Large intestine (tissue), 12 donors: ENCODE measurements at places on chromosomes 2 and 18.

GRCh38 chr2:88608184-88608583, 19.1 kb downstream of the EIF2AK3 start:
- no peak for DNase-seq

DNA sequence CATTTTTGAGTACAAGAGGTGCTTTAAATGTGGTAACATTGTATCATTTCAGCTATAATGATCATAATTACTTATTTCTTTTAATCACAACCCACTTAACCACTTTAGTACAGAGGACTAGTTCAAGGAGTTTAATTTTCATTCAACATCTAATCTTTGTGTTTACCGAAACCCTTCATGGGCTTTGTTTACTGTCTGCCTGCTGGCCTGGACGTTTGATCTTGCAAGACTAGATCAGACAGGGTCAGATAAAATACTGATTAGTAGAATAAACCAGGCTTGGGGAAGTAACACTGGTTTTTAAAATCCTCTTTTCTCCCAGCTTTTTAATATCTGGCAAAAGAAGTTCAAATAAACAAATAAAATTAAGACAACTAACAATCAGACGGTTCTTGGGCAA, 93.6 kb downstream of the SATB2 start:
- no peak for DNase-seq

GRCh38 chr18:3972291-3972930, 482.7 kb downstream of the DLGAP1 start:
- DNase-seq: no peak

GRCh38 chr2:239746559-239747246, 278.4 kb downstream of the NDUFA10 start:
- DNase-seq: no peak

- no peak for DNase-seq
Measured at GRCh38 chr2:20536619-20537422, 89.9 kb downstream of the RHOB start.

- no peak for DNase-seq
Measured at GRCh38 chr2:38572167-38572566, 30.6 kb downstream of the HNRNPLL start.

DNA sequence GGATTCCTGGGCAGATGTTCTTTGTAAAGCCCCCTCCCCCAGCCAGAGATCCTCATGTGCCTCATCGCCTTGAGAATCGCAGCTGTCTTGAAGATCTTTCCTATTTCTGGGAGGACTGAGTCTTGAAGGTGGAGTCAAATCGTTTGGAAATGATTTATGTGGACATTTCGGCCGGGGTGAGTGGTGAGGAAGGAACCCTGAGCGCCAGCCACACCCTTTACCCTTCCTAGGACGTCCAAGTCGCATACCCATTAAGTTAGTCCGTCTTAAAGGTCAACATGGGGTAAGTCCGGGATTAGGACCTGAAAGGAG, 84.9 kb upstream of the ZCCHC2 start:
- no peak for DNase-seq

GRCh38 chr18:58025733-58026132, 18.3 kb upstream of the NEDD4L start:
- no peak for DNase-seq

DNA sequence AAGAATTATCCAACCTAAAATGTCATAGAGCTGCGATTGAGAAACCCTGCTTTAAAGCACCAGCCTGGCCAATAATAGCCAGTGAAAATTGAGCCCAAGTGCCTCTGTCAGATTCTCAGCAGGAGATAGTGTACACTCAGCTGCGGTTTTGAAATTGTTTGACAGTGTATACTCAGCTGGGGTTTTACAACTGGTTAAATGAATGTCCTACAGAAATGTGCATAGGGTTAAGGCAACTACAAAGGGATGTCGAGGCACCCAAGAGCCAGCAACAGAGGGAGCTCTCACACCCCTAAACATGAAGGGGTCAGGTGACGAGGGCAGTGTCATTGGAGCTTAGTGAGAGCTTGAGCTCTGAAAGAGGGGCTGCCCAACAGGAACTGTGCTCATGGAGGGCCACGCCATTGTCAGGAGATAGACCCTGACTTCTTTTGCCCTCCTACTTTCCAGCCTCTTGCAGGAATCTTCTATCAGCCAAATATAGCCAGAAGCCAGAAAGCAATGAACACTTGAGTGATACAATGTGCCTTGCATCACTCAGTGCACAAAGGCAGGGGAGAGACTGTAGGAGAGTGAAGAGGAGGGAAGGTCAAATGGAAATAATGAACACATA, 15.1 kb downstream of the ACTG2 start:
- no peak for DNase-seq

- DNase-seq: no peak
Measured at GRCh38 chr2:12432985-12433625, 283.6 kb upstream of the TRIB2 start.

DNA sequence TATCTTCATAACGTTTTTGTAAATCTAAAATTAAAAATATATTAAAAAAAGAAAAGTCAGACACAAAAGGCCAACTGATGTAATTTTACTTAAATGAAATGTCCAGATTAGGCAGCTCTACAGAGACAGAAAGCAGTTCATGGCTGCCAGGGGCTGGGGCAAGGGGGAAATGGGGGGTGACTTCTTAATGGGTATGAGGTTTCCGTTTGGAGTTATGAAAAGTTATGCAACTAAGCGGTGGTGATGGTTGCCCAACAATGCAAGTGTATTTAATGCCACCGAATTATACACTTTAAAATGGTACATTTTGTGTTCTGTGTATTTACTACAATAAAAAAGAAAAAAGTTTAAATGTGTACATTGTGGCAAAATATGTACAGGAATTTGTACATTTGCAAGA, 70.2 kb upstream of the TEX51 start:
- no peak for DNase-seq

GRCh38 chr2:104854498-104855220, 744 bp downstream of the POU3F3 start:
- peak; percentile 19 for DNase-seq

DNA sequence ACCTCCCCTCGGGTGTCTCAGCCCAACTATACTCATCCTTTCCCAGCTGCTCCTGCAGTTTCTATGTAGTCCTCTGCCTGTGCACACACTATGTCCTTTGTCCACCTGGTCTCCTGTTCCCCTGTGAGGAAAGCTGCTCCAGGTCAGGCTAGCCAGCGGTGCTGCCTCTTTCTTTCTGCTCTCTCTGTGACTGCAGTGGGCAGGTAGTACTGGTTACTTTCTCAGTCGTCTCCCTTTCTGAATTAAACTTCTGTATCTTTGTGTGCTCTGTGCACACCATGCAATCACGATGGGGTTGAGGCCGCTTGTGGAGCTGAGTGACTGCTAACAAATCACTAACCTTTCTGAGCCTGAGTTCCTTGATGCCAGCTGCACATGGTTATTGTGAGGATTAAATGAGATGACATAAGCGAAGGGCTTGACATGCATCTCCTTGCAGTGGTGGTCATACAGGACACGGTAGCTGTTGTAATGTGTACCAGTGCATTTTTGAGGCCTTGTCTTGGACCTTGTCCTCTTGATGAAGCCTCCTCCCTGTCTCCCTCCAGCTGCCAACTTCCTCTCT, 3.5 kb downstream of the FARP2 start:
- peak; percentile 77 for DNase-seq

GRCh38 chr2:151182899-151183809, 78.5 kb downstream of the RBM43 start:
- DNase-seq: no peak

DNA sequence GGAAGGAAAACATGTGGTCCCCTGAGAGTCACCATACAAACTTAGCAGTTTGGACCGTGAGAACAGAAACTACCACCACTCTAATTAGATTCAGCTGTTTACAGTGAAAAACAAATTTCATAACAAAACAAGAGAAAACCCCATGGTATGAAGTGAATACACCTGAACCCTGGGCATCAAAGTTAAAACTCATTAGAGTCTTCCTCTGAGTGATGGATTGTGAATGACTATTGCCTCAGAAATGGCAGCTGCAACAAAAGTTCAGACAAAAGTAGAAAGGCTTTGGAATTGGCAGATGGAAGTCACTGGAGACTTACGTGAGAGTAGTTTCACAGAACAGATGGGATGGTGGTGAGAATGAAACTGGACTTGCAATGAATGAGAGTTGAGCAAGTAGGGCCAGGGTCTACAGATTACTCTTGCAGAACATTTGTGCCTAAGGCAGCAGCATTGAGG, 98.0 kb downstream of the AAK1 start:
- no peak for DNase-seq

DNA sequence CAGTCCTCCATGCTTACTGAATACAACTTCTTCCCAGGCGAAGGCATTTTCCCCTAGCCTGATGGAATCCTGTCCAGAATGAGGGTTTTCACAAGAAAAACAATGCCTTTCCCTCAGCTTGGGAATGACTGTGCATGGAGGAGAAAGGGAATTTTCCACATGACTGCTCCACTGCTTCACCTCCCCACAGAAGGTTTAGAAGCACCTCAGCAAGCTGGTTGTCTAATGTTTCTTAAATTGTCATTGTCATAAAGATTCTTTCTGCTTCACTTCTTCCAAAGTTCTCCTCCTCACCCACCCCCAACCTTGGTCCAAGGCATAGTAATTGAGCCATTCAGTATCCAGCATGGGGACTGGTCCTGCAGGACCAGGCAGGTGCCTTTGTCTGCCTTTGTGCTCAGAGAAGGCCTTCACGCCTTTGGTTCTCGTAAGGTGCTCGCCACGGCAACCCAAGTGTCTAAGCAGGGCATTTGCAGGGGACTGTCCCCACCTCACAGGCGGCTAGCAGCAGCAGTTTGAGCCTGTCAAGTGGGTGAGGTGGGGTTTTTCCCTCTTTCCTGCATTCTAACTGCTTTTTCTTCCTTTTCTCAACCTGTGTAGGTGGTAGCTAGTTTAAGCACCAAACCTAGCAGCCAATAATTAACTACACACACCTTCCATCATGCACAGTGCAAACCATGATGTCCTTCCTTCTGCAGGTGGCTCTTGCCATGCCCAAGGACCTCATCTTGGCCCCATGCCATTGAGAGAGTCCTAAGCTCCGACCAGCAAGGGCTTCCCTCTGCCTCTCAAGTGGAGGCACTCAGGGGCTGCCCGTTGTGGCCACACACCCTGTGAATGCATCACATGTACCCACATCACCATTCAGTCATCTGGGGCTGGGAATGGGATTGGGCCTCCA, 65.7 kb upstream of the BCL2L11 start:
- DNase-seq: no peak

DNA sequence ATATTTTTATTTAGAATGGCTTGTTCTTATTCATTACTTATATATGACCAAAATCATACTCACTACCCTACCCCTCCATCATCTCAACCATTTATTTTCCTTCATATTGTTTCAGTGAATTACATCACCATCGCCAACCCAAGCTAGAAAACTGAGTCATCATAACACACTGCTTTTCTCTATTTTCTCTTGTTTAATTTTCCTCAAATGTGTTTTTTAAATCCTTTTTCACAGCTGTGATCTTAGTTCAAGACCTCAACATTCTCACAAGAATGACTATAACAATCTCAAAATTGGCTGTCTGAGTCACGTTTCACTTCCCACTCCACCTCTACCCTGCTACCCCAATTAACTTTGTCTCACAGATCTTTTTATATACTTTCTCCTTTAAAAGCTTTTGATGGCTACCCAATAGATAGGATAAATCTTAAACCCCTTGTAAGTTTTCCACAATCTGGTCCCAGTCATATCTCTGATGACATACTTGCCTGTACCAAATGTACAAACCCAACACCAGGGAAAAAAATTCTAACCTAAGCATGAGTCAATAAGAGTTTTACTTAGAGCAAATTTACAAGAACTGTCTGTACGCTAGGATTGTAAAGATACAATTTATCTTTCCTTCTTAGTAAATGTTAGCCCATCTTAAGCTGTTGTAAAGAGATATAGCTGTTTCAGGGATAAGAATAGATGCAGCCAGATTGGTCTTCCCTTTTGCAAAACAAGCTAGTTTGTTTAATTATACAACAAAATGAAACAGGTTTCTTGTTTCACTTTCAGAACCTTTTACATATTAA, 635.1 kb upstream of the SLC39A10 start:
- no peak for DNase-seq

GRCh38 chr2:160870729-160871465, 289.3 kb upstream of the TANK start:
- no peak for DNase-seq

DNA sequence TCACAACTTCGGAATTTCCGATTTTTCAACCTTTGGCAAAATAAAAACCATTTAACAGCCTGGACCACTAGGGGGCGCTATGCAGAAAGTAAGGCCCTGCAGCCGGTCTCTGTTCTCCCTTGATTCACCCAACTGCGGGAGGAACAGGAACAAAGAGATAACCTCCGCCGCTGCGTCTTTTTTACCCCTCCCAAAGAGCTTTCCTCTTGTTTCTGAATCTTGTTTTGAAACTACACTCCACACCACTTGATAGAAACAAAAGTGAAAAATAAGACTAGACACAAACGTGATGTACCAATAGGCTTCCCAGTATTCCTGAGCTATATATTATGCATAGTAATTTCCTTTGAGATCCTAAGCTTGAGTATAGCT, 231.2 kb downstream of the MYO3B start:
- peak; percentile 26 for DNase-seq

- no peak for DNase-seq
Measured at GRCh38 chr2:204722207-204722606, 176.9 kb downstream of the PARD3B start.

DNA sequence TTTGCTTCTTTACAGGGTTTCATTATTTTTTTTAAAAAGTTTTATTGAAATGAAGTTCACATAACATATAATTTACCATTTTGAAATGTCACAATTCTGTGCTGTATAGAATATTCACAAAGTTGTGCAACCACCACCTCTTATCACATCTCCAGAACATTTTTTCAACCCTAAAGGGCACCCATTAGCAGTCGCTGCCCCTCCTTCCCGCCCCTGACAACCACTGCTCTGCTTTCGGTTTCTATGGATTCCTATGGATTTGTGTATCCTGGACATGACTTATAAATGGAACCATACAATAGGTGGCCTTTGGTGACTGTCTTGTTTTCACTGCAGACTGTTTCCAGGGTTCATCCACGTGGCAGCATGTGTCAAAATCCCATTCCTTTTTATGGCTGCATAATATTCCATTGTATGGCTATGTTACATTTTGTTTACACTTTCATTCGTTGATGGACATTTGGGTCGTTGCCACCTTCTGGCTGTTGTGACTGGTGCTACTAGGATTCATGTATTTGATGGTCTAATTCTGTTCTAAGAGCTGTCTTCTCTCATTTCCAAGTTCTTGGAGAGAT, 52.6 kb downstream of the SH3BP4 start:
- peak; percentile 74 for DNase-seq

- DNase-seq: no peak
Measured at GRCh38 chr2:206379266-206379665, 64.1 kb upstream of the ADAM23 start.

GRCh38 chr2:200336980-200337615, 30.6 kb downstream of the SPATS2L start:
- no peak for DNase-seq

- no peak for DNase-seq
Measured at GRCh38 chr18:9210966-9211365, 74.4 kb downstream of the ANKRD12 start.

DNA sequence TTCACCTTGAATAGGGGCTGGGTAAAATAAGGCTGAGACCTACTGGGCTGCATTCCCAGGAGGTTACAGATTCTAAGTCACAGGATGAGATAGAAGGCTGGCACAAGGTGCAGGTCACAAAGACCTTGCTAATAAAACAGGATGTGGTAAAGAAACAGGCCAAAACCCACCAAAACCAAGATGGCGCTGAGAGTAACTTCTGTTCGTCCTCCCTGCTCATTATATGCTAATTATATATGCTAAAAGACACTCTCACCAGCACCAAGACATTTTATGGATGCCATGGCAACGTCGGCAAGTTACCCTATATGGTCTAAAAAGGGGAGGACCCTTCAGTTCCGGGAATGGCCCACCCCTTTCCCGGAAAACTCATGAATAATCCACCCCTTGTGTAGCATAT, 711.5 kb upstream of the KLHL29 start:
- DNase-seq: no peak

- no peak for DNase-seq
Measured at GRCh38 chr2:11876889-11877288, 130.5 kb downstream of the LPIN1 start.
